ENCODE measurements at places on chromosomes 12 and 14.

- no peak for DNase-seq
These were observed 44.9 kb downstream of the CAPZA3 start for GRCh38 chr12:18782827-18783226.

GRCh38 chr14:100994082-100994481 is 90.6 kb upstream of the RTL1 start:
- DNase-seq = no peak

- no peak for DNase-seq
These were observed 92.9 kb upstream of the FOXN3 start for GRCh38 chr14:89509891-89510290.

- no peak for DNase-seq
These were observed 10.9 kb upstream of the ULK1 start for GRCh38 chr12:131883521-131883900.

DNA sequence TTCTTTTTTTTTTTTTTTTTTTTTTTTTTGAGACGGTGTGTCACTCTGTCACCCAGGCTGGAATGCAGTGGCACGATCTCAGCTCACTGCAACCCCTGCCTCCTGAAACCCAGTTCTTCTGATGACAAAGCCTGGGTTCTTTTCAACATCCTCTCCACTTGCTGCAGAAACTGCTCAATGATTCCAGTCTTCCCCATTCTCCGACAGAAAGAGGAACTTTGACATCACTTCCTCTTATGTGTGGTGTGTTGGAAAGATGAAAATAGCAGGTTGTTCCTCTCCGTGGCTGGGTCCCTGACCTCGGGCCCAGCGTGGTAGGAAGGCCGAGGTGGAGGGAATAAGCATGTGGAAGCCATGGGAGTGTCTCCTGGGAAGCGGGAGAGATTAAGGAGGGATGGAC is 198.4 kb downstream of the PHETA1 start:
- DNase-seq = no peak

DNA sequence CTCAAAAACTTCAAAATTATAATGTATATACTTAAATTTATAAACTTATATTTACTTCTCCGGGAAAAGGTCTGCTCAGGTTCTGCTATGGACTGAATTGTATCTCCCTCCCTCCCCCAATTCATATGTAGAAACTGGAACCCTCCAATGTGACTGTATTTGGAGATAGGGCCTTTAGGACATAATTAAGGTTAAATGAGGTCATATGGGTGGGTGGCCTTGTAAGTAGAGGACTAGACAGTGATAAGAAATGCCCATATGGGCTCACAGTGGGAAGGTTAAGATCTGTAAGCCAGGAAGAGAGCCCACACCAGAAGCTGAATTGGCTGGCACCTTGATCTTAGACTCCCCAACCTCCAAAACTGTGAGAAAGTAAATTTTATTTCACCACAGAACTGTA is 84.5 kb downstream of the TAOK3 start:
- DNase-seq = no peak

DNA sequence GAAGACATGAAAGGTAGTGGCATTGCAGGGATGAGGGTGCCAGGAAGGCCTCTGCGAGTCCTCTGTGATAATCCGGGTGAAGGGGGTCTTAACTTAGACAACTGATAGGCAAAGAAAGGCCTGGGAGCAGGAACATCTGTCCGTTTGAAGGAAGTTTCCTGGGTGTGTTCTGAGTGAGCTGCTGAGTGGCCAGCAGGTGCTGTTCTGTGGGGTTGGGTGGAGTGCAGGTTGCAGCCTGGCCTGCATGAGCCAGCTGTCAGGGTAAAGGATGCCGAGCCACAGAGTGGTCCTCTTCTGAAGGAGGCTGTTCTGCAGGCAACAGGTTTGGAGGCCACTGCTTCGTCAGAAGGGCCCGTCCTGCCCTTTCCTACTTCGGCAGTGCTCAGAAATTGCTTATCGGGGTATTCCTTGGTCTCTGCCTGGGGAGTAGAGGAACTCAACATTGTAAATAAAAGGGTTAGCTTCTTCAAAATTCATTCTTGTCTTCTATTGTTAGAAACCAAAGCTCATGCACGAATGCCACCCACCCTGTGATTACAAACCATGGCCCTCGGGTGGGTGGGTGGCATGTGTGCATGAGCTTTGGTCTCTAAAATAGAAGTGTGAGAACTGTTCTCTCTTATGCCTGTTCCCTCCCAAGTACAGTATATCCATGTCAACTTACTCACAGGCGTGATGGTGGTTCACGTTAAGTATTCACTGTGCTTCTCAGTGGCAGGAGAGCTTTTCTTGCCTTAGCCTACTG is 118.9 kb downstream of the CHST11 start:
- DNase-seq = no peak

GRCh38 chr14:65594153-65594881 is 181.8 kb downstream of the FUT8 start:
- DNase-seq = no peak

- DNase-seq = no peak
These were observed 350.1 kb upstream of the ATP2B1 start for GRCh38 chr12:90058704-90059103.

DNA sequence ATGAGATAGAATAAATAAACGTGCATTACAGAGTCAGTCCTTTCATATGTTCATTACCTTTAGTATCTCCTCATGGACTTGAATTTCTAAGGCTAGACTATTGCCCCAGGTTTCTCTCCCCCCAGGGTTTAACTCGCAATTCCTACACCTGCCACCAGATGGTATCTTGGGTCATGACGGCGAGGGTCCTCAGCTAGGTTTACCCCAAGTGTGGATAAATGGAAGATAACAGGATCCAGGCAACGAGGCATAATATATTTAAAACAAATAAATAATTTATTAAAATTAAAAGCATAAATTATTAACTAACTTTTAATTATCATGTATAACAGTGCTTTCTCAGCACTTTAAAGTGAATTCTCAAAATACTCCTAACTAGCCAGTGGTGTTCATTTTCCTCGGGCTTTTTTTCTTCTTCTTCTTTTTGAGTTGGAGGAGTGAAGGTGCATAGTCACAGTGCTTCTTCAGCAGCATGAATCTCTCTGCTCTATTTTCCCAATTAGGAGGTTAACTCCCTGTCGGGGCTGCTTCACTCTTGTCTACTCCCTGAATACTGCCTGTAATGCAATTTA is 243.5 kb upstream of the CAND1 start:
- DNase-seq = peak; percentile 9

- DNase-seq = no peak
These were observed 182.9 kb downstream of the GLT1D1 start for GRCh38 chr12:129036135-129036534.

DNA sequence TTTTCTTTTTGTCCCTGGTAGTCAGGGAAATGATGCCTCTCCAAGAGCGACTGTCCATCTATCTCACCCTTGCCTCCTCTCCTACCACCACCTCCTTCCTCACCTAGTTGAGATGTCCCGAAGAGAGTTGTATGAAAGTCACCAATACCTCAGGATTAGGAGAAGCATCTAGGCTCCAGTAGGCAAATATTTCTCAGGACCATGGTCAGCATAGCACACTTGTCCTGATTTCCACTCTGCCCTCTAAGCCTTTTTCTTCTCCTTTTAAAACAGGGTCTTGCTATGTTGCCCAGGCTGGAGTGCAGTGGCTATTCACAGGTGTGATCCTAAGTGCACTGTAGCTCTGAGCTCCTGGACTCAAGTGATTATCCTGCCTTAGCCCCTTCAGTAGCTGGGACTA is 268.4 kb upstream of the PELI2 start:
- DNase-seq = no peak

DNA sequence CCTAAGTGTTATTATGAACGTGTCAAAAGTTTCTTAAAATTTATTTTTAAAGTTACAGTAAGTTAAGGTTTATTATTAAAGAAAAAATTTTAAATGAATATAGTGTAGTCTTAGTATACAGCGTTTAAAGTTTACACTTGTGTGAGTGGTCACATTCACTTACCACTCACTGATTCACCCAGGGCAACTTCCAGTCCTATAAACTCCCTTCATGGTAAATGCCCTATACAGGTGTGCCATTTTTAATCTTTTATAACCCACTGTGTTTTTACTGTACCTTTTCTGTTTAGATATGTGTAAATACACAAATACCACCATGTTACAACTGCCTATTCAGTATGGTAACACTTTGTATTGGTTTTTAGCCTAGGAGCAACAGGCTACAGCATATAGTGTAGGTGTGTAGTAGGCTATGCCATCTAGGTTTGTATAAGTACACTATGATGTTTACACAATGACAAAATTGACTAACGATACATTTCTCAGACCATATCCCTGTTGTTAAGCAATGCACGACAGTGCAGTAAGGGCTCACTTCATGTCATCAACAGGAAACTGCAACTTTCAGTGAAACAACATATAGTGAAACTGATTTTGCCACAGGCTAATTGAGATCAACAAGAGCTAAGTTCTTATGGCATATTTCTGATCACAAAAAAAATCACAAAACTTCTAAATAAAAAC is 112.0 kb upstream of the TMCC3 start:
- DNase-seq = no peak

GRCh38 chr12:3285570-3285969 is 205.4 kb upstream of the PRMT8 start:
- no peak for DNase-seq

DNA sequence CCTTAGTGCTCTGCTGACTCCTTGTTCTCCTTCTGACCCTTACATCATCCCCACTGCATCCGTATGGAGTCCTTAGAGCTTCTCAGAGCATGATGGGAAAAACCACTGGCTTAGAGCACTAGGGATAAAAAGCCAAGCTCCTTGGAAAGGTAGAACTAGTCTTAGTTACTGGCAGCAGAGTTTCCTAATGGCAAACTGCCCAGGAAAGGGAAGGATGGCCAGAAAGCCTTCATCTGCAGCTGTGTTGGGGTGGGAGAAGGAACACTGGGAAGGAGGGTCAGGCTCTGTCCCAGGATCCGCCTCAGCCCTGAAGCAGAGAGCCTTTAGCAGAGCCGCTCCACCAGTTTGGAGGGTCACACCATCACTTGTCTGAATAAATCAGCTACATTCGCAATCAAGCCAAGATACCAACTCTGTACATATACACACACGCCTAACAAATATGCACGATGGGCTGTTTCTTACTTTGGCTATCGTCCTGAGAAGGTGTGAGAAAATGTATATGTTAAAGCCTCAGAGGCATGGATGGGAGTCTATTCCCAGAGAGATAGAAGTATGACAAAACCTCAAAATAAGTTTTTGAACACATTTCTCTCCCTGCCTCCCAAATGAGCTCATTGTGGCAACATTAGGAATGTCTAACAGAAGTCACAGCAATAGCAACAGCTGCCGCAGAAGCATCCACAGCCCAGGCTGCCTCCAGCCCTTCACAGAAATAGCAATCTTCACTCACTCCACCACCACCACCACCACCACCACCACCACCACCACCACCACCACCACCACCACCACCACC is 18.6 kb upstream of the GALNT8 start:
- DNase-seq = no peak

- no peak for DNase-seq
These were observed 141.3 kb downstream of the PRKCH start for GRCh38 chr14:61462566-61463193.

DNA sequence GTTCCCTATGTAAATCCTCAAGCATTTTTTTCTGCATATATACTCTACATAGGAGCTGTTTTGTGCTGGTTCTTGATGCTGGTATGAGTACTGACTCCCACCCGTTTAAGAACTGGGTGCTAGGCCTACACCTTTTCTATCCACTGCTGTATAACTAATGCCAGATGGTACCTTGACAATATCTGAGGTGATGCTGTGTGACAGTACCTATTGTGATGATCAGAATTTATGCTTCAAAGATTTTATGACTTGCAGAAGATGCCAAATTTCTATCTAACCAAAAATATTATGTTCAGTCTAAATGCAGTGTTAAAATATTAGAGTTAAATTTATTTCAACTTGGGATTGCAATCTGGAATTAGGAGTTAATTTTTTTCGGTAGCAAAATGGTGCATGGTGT is 272.3 kb upstream of the NOVA1 start:
- DNase-seq = no peak

DNA sequence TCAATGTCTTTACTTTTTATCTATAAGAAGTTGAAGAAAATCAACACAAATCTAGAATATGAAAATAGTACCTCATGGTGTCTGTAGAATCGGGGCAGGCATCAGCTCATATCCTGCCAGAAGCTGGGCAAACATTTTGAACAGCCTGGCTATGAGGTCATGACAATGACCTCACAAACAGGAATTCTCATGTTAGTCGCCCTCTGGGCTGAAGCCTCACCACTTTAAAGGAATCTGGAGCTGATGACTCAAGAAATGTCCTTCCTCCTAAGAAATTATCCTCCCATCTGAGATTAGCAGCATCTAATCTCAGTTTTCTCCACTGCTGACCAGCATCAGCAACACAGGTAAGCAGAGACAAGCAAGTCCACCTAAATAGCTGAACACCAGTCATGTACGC is 27.1 kb downstream of the CLIP1 start:
- no peak for DNase-seq

DNA sequence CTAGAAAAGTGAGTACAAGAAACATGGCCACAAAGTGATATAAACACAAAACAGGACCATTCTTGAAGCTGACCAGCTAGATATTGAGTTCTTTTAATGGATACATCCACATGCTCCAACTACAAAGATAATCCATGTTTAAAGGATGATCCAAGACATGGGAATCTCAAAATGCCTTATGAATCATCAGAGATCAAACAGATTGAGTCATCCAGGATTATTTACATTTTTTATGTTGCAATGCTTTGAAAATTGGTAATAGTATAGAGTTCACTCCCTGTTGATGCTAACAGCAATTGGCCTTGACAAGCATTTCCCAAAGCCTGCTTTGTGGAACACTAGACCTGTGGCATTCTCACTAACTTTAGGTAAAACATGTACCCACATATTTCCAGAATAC is 293.0 kb upstream of the TBX3 start:
- DNase-seq = no peak

DNA sequence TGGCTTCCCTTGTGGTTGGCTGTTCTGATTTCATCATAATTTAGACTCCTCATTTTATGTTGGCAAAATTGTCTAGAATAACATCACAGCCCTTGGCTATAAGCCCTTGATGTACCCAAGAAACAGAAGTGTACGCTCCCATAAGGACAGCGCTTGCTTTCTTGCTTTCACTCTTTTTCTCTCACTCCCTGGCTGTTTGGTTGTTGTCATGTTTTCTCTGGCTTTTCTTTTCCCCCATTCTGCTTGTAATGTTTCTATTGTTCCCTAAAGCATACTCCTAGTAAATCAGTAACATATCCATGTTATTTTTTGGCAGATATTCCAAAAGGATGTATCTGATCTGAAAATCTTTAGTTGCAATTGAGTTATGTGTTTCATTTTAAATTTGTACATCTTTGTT is 530.5 kb downstream of the NOVA1 start:
- no peak for DNase-seq

GRCh38 chr12:104348283-104348993 is 44.9 kb downstream of the EID3 start:
- no peak for DNase-seq

- no peak for DNase-seq
These were observed 1891.0 kb upstream of the FLRT2 start for GRCh38 chr14:83638748-83639504.

GRCh38 chr14:69320581-69321365 is 60.8 kb downstream of the GALNT16 start:
- DNase-seq = no peak

DNA sequence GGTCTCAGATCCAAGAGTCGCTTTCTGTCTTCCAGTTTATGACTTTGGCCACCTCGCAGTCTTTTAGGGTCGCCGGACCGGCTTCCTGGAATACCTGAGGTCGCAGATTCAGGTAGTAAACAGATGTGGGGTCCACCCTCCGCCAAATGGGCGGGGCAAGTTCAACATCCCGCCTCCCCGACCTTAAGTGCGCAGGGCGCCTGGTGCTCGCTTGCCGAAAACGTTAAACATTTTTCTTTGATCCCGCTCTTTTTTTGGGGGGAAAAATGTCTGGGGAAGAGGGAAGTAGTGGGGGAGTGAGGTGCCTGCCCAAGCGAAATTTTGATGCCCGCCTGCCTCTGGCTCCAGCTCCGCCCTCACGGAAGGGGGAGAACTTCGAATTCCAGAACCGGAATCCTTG is 73.9 kb upstream of the TBX5 start:
- no peak for DNase-seq
